Activated CD4-positive, alpha-beta memory T cell treated with anti-CD3 and anti-CD28 coated beads, Interleukin-2, amount 10 ng/mL, durations not matched to agents 7 days and 5 days (primary cell): ENCODE measurements at places on chromosomes 1 and 21. TPM values are rescaled to one million over a fixed set of nuclear protein-coding genes. Genes with fewer than 3 reads are reported as not detected.

DNA sequence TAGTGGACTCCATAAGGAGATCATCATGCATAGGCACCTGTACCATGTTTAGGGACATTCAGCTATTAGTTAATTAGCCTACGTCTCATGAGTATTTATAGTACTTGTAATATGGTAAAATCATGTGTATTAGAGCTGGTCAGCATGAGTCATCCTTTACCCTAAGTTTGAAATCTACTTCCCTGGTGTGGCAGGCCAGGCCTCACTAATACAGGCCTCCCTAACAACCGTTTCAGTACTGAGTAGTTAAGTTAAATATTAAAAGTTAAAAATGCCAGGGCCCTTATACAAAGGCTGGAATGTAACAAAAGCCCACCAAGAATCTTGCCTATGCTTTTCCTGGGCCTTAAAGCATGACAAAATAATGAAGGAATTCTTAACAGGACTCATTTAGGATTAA lies 356.3 kb upstream of the DPYD start:
- no peak for DNase-seq

DNA sequence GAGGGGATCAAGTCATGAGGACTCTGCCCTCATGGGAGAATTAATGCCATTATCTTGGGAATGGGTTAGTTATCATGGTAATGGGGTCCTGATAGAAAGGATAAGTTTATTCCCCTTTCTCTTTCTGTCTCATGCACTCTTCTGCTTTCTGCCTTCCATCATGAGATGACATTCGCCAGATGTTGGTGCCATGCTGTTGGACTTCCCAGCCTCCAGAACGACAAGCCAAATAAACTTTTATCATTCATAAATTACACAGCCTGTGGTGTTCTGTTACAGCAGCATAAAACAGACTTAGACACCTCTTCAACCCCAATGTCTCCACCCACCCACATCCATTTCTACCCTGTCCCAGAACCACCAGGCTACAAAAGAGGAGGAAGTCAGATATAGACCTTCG lies 11.9 kb upstream of the IGFN1 start:
- DNase-seq = no peak

The LDLRAD1 gene
- total RNA-seq = not detected

GRCh38 chr1:225460737-225461532 lies 33.1 kb upstream of the LBR start:
- peak; percentile 69 for DNase-seq

The LCE2B gene
- total RNA-seq = not detected

The BSND gene
- 0.13 TPM for total RNA-seq

DNA sequence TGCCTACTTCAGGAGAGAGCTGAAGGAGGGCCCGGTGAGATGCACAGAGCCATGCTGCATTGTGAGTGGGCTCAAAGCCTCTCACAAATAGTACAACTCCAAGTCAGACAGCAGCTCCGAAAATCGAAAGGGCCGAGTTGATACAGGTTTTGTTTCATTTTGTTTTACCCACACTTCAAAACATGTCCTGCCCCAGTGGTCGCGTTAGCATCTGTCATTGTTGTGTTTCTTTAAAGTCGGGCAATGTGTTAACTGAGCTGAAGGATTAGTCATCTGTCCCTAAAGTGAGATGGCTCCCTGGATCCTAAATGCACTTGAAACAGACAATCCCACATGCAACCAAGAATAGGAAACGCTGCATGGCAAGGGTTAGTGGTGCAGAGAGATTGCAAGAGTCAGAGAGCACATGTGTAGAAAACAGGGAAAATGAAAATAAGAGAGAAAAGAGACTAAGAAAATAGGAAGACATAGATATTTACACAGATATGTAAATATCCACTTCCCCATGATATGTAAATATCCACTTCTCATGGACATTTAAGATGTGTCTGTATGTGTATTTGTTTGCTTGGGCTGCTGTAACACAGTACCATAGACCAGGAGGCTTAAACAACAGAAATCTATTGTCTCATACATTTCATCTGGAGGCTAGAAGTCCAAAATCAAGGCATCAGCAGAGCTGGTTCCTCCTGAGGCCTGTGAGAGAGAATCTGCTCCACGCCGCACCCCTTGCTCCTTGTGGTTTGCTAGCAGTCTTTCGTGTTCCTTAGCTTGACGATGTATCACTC lies 131.4 kb upstream of the RAB4A start:
- peak; percentile 24 for DNase-seq

The DISP3 gene
- total RNA-seq = 0.38 TPM

DNA sequence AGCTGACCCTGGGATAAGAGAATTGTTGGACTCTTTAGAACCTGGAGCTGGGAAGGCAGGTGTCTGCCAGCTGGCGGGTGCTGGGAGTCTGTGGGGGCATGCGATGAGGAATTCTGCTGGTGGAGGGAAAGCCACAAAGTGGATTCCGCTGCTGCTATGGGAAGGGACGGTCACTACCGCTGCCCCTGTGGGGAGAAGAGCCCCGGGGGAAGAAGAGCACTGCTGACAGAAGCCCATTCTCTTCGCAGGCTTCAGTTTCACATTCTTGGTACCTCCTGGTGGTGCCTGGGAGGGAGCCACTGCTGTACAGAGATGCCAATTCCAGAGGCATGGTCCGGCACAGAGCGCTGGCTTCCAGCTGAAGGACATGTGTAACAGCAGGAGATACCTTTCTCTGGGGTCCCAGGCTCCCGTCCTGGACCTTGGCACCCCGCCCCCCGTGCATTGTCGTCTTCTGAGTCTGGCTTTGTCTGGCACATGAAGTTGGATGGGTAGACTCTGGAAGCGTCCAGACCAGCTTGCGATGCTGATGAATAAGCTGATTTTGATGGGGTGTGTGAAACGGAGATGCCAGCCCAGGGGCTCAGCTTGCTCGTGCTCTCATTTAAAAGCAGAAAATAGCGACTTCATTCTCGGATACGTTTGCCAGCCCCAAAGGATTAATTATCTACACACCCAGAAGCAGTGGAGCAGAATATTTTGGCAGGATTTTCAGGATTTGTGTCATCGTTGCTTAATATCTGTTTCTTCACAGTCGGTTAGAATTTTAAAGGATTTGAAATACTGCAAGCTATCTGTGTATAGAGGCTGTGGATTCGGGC lies 13.2 kb downstream of the PDXK start:
- DNase-seq = no peak

The SYNC gene
- total RNA-seq = not detected

DNA sequence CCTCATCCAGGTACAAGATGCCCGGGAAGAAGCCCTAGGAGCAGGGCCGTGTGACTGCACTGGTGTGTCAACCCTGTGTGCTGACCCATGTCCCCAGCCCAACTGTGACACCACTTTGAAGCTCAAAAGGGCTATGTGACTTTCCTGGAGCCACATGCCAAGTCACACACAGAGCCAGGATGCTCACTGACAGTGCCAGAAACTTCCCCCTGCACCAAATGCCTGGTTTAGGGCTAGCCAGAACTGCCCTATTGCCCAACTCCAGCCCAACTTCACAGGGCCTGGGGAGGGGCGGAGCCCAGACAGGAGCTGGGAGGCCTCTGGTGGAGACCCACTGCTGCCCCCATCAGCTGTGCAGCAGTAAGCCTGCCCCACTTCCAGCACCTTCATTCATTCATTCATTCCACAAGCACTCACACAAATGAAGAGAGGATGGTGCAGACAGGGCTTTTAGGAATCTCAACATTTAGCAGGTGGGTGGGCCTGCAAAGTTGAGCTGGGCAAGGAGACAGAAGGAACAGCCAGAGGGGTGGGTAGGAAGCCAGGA lies 36.7 kb downstream of the KCNQ4 start:
- no peak for DNase-seq

The GBP4 gene
- total RNA-seq = 61.6 TPM

- no peak for DNase-seq
These were observed 63.8 kb downstream of the GON4L start for GRCh38 chr1:155793213-155793612.

DNA sequence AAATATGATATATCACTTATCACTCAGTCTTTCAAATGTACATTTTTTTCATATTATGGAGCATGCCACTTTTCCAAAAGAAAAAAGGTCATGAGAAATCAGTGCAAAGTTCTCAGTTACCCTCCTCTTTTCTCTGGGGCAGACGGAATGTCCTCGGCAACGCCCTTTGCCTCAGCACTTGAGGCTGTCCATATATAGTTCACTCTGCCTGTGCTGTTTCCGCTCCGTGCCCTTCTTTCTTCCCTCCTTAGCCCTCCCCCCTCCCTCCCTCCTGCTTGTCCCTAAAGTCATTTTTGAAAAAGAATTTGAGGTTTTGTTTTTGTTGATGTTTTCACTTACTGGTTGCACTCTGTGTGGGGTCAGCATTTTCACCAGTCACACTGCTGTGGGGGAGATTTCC lies 5.4 kb downstream of the BARHL2 start:
- DNase-seq = no peak

- no peak for DNase-seq
These were observed 30.0 kb upstream of the MACF1 start for GRCh38 chr1:39174390-39175081.

The DNASE2B gene
- total RNA-seq = not detected

GRCh38 chr1:216778737-216779136 lies 55.5 kb upstream of the ESRRG start:
- DNase-seq = no peak

DNA sequence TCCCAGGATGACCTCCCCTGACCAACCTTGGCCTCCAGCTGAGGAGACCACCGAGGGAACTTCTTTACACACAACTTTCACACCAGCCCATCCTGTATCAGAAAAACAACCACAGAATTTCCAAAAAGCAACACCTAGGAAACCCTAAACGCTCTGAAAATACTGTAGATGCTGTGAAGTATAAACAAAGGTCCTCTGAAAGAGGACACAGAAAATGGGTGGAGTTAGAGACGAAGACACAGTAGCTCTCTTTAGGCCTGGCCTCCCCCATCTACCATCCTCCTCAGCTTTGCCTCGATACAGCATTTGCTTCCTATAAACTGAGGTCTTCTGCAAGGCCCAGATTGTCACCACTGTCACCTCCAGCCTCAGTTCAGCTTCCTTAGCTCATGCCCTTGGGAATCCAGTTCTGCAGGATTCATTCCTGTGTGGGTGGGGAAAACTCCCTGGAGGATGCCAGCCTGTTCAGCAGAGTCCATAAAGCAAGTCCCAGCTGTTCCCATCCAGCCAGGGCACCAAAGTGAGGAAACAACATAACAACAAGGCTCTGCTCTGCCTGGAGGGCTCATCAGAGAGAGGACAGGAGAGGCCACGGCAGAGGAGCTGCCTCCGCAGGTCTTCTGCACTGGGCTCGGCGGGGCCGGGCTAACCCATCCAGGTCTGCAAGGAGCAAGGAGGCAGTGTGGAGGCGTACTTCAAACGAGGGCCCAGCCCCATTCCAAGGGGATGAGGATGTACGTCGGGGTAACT lies 15.0 kb downstream of the PIK3C2B start:
- DNase-seq = no peak
